ENCODE measurements at places on chromosomes 12 and 14.
A peak's percentile ranks its signal among the peaks of the same experiment; 100 is the strongest.

DNA sequence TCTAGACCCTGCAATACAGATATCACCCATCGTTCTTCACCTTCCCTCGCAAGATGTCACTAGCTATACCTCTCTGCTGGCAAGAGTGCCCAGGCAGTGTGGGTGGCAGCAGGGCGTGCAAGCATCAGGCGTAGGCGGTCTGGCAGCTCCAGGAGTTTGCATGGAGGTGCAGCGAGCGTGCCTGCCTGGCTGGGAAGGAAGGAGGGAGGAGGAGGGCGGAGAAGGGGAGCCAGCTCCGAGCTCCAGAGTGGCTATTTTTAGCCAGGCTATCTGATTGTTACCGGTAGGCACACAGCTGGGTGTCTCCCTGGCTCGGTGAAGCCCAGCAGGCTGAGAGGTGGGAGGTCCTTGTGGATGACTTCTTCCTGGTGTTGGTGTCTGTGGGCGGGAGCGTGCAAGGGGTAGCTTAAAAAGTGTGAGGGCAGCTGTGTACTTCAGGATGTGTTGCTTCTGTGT is 6.2 kb downstream of the FOXJ2 start:
- DNase-seq = no peak

GRCh38 chr12:88253371-88253978 is 111.4 kb downstream of the TMTC3 start:
- DNase-seq = no peak

GRCh38 chr12:9776781-9777180 is 16.1 kb upstream of the CD69 start:
- no peak for DNase-seq

- no peak for DNase-seq
These were observed 588.2 kb downstream of the NRXN3 start for GRCh38 chr14:78758333-78758732.

DNA sequence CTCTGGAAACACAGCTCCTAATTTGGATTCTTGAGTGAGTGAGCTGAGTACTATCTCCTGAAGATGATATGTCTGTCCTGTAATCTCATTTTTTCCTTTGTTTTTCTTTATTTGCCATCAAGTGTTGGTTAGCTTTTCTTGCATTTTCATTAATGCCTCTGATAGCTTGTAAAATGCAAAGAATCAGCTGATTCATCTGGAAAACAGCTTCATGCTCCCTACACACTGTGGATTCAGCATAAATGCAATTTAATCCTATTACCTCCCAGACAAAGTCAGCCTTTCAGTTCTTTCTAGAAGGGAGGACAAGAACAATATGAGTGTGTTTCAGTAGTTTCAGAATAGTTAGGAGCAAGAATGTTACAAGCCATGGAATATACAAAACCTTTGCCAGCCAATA is 79.4 kb downstream of the DACT1 start:
- DNase-seq = no peak

DNA sequence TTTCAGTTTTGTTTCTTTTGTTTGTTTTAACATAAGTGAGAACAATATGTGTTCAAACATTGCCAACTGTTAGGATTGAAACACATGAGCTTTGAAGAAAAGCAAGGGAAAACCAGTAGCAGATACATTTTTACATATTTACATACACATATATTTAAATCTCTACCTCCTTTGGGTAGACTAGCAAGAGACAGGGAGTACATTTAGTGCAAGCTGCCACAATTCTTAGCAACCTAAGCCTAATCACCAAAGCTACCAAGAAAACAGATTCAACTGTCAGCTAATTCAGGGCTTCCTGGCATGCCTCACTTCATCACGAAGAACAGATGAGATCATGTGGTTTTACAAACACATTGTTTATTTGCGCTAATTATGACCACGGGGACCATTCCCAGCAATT is 143.1 kb downstream of the PRIMA1 start:
- DNase-seq = no peak

DNA sequence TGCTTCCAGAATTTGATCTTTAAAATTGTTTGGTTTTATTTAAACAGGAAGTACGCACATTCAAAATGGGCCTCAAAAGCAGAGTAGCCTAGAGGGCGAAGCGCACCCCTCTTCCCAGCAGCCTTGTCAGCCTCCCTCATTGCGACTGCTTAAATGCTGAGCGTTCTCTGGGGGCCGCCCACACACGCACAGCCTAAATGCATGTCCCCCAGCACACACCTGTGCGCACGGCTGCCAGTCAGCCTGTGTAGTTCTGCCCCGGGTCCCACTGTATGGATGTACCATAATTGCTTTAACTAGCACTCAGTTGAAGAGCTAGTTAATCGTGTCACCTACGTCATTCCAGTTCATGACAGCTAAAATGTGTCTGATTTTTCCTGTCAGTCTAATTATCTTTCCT is 79.3 kb downstream of the TESC start:
- no peak for DNase-seq

DNA sequence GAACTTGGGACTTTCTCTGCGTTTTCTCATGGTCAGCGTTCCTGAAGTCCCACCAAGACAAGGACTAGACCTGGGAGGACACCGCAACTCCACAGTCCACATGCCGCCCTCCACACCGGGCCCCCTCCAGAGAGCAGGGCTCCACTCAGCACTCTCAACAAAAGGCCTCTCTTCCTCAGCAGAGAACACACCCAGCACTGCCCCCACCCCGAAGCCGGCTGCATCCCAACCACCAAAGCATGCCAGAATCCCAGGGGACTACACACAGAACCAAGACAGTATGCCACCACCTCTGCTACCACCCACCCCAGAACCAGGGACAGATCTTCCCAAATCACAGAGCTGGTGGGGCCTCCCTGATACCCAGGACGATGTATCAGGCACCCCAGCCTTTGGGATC is 88.3 kb downstream of the BCL11B start:
- no peak for DNase-seq

DNA sequence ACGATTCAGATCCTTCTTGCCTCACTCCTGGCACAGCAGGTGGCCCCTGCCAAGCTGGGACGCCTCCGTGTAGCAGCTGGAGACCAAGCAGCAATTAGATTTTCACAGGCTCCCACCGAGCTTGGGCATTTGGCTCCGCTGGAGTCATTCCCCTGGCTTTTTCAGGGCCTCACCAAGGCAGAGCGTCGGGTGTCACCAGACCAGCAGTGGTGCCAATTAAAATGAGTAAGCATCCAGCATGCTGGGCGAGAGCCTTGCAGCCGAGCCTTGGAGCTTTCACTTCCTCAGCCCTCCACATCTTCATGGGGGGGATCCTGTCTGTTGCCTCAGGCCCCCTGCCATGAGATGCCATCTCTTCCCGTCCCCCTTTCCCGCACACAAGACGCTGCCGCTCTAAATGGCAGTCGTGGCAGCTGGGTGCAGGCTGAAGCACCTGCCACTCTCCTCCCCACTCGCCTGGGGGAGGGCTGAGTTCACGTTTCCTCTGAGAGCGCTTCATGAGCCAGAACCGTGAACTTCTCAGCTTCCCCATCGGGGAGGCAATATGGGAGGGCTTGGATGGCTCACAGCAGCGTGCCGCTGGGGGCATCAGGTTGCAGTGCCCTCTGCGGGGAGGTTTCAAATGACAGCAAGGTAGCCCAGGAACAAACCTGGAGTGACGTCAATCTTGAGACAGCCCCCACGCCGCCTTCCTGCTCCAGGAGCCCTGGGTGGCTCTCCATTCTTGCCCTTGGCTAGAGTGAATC is 11.7 kb downstream of the TPCN1 start:
- peak; percentile 80 for DNase-seq

DNA sequence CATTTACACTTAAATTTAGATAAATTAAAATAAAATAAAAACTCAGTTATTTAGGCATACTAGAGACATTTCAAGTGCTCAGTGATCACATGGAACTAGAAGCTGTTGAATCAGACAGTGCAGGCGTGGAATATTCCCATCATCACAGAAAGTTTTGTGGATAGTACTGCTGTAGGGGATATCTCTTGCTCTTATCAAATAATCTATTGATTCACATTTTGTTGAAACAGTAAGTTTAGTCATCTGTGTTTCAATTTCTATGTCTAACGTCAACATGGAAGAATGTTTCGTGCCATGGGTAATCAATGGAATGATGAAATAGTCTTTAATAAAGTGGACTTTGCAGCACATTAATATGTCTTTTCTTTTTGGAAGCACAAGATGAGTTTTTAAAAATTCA is 108.6 kb downstream of the PAH start:
- no peak for DNase-seq

DNA sequence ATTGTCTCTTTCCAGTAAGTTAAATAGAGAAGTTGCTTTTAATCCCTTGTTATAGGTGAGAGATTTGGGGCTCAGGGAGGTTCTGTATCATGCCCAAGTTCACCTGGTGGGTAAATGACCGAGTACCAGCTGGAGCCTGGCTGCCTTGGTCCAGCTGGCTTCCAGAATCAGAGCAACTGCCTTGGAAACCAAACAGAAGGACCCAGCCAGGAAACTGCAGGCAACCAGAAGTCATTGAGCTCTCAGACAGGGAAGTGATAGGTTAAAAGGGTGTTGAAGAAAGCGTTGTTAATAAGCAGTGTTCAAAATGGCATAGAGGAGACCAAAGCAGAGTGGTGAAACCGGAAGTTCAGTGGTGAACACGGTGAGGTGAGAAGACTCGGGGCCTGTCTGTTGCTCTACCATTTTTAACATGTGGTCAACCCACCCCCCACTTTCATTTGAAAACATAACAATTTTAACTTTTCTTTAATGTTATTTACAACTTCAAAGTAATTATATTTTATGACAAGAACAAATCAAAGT is 54.9 kb downstream of the PLEKHG7 start:
- no peak for DNase-seq

DNA sequence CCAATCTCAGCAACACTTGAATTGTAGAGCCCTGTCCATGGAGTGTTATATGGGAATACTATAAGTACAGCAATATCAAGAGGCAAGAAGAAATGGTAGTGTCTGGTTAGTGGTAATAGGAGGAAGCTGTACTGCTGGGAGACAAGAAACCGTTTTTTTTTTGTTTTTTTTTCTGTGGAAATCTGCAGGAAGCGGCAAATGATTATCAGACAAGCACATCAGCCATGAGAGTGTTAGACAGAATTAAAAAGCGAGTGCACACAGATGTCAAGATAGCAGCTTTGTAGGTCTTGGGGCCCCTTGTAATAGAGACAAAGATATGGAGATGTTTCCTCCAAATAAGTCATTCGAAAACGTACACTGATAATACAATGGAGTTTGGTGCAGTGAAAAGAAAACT is 6.7 kb downstream of the TESPA1 start:
- no peak for DNase-seq

DNA sequence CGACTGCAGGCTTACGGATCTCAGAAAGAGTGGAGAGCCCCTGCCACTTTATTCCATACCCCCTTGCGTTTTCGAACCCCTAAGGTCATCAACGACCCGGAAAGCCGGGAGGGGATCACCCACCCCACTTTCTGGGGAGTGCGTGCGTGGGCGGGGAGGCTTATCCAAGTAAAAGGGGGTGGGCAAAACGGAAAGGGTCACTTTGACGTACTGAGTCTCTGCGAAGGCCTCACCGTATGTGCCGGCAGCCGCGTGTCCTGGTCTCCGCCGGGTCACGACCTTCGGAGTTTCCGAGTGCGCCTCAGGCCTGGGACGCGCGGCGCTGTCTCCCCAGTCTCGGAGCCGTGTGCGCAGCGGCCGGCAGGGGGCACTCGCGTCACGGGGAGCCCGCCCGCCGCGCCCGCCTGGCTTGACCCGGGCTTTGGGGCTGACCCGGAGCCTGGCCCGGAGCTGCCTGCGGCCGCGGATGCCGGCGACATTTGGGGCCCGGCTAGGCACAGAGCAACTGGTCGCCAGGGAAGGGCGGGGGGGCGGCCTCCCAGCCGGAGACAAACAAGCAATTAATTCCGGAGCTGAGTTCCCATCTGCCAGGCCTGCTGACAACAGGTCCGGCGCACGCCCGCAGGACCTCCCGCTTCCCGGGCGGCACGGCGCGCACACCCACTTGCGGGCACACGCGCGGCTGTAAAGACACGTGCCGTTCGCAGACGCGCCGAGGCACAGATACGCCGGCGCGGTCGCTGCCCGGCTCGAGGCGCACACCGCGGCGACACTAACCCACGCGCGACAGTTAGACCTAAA is 890 bp upstream of the KIF26A start:
- peak; percentile 33 for DNase-seq

DNA sequence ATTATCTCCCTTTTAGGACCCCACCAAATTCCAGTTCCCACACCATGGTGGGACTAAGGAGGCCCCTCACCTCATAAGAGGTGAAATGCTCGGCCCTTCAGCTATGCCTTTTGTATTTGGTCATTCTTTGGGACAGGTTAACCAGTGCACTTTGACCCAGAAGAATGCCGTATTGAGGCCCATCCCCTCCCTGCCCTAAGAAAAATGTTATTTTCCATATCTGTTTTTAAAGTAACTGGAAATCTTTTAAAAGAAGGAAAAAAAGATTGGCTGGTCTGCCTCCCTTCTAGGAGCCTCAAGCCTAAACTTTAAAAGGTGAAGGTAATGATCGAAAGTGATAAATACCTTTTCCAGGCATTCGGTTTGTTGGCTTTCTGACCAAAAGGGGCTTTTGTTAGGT is 5.7 kb upstream of the HOXC13 start:
- DNase-seq = no peak

GRCh38 chr12:129312048-129312447 is 458.8 kb downstream of the GLT1D1 start:
- DNase-seq = no peak

DNA sequence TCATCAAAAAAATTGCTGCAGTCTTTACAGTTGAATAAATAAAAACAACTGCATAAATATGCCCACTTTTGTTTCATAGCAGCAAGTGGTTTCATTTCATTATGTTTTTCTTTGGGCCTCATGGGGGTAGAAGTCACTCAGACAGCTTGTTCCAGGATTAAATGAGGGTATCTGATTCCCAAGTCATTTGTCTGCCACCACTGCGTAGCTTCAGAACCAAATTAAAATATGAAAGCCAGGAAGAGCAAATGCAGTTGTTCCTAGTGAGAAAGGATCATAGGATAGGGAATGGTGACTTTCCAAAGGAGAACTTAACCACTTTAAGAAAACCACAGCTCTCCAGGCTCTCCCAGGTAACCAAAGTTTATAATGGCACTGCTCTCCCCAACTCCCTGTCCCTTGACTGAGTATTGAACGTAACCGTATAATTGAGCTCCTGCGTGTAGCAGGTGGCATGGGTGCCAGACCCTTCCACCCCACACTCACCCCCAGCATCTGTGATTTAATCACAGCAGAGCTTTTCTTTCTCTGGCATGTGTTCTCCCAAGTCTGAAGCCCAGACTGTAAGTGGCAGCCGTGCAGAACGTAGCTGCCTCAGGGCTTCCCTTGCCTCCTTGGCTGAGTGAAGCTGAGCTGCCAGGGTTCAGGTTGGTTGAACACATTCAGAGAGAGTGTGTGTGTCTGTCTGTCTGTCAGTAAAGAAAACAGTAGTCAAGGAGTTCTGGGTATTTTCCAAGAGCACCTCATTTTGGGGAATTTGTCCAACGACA is 11.3 kb upstream of the KCNH3 start:
- no peak for DNase-seq

- DNase-seq = no peak
These were observed 4.4 kb downstream of the SLC38A2 start for GRCh38 chr12:46368138-46368537.
